Lung (tissue), 17 donors: ENCODE measurements at places on chromosomes 6 and 20.

DNA sequence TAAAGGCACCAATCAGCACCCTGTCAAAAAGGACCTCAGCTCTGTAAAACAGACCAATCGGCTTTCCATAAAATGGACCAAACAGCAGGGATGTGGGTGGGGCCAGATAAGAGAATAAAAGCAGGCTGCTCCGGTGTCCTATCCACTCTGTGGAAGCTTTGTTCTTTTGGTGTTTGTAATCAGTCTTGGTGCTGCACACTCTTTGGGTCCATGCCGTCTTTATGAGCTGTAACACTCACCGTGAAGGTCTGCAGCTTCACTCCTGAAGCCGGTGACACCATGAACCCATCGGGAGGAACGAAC lies 7.3 kb upstream of the PXDC1 start:
- no peak for DNase-seq

DNA sequence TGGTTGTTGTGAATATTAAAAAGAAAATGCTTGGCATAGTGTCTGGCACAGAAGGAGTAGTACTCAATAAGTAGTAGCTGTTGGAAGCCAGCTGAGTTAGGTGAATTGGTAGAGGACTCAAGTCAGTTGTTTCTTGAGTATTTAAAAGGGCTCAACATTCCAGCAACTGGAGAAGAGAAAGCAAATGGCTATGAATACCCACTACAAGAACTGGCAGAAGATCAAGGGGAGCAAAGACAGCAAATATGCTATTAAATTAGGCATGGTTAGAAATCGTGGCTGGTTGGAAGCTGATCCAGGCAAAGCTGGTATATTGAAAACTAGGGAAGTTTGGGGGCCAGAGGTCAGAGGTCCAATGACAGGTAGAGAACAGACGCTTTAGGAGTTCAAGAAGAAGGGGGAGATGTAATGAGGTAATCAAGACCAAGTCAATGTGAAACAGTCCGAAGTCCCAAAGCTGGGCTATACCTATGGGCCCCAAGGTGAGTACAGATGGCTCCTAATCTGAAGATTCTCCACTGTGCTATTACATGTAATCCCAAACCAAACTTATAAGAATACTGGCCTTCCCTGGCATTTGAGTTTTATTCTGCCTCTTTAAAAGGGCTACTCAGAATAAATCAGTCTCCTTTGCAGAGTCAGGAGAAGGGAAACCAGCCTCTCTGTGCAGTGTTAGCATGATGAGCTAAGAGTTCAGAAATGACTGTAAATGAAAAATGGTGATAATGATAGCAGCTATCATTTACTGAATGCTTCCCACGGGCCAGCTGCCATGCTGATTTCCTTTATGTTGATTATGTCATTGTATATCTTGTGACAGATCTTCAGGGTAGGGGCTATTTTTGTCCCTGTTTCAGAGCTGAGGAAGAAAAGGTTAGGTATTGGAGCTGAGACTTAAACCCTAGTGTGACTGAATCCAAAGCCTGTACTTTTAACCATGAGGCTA lies 122.3 kb downstream of the ANKS1A start:
- no peak for DNase-seq

GRCh38 chr6:110325197-110325596 lies 33.0 kb downstream of the METTL24 start:
- peak; percentile 99 for DNase-seq

DNA sequence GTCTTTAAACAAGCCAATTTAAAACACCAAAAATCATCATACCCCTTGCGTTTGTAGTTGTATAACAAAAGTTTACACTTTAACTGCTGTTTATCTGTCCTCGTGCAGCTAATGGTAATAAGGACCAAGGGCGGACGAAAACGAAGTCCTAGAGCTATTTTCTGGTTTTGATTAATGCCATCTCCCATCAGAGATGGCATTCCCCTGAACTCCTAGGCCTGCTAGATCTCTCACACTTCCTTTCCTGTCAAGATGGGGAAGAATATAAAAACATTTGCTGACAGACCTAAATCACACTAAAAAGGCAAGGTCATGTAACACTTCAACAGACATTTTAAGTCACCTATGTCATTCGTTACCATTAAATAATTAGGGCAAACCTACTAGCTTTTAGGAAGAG lies 9.5 kb downstream of the DEK start:
- no peak for DNase-seq

DNA sequence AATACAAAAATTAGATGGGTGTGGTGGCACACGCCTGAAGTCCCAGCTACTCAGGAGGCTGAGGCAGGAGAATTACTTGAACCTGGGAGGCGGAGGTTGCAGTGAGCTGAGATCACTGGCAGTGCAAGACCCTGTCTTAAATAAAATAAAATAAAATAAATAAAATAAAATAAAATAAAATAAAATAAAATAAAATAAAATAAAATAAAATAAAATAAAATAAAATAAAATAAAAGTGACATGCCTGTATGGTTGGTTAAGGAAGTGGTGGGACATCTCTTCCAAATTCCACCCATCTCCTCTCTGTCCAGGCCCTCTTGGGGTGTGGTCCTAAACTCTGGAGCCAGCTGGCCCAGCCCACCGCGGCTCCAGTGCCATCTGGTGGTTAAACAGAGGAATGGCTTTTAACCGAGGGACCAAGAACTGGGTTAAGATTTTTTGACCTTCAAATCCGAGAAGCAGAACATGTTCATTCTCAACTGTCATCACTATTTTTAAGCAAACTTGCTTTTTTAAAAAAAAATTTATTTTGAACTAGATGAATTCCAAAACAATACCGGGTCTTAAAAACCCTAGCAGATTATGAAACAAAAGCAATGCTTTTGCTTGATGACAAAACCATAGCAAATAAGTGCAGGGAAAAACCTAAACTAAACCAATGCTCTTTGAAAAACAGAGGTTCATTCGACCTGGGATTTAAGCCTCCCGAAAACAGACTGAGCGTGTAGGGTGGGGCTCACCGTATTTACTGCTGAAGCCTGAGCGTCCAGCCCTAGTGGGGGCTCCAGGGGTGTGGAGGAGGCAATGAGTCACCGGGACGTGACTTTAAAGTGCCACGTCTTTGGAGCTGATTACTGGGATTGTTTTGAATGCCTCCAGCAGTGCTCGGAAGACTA lies 68.8 kb downstream of the CDC5L start:
- DNase-seq = no peak

- no peak for DNase-seq
These were observed 157.5 kb downstream of the SMOC2 start for GRCh38 chr6:168598251-168599117.

DNA sequence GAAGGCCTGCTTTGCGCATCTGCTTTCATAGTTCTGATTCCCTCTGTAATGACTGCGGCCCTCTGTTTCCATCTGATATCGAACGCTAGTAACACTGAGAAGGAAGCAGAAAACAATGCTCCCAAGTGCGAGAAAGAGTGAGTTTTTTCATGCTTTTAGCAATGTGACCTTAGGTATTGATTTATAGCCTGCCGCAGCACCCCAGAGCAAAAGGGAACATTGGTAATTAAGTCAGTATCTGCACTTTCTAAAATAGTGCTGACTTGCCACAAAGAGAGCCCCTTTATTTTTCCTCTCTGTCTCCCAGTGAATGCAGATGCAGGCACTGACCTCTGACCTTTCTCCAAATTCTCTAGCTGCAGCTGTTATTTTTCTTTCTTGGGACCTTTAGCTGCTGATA lies 129.8 kb downstream of the HDGFL1 start:
- no peak for DNase-seq

DNA sequence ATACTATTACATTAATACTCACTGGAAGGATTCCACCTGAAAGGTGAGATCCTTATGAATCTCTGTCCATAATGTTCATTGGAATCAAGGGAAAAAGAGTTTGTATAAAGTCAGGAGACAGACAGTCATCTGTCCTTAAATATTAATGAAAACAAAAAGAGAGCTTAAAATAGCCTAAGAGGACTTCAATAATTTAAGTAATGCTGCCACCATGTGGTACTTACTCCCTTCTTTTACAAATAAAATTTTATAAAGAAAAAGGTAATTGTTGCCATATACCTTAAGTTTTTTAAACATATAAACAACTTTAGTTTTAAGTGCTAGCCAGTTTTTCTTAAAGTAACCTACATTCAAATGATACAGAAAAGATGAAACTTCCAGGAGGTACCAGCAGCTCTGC lies 5.1 kb downstream of the BLOC1S5 start:
- peak; percentile 69 for DNase-seq

DNA sequence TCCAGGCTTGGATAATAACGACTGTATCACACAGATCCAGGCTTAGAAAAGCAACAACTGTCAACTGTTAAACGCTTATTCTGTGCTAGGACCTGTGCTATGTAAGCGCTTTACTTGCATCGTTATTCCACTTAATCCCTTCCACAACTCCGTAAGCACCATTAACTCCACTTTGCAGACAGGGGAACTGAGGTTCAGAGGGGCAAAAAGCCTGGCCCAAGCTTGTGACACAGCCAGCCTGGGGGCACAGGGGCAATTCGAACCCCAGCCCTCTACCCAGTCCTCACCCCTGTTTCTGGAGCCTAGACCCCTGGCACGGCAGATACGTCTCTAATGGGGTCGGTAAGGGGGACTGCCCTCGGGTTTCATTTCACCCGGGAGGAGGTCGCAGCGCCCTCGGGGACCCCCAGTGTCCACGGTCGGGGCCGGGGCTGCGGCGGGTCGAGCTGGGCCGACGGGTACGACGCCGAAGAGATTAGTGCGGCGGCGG lies 411 bp downstream of the DSN1 start:
- DNase-seq = no peak

DNA sequence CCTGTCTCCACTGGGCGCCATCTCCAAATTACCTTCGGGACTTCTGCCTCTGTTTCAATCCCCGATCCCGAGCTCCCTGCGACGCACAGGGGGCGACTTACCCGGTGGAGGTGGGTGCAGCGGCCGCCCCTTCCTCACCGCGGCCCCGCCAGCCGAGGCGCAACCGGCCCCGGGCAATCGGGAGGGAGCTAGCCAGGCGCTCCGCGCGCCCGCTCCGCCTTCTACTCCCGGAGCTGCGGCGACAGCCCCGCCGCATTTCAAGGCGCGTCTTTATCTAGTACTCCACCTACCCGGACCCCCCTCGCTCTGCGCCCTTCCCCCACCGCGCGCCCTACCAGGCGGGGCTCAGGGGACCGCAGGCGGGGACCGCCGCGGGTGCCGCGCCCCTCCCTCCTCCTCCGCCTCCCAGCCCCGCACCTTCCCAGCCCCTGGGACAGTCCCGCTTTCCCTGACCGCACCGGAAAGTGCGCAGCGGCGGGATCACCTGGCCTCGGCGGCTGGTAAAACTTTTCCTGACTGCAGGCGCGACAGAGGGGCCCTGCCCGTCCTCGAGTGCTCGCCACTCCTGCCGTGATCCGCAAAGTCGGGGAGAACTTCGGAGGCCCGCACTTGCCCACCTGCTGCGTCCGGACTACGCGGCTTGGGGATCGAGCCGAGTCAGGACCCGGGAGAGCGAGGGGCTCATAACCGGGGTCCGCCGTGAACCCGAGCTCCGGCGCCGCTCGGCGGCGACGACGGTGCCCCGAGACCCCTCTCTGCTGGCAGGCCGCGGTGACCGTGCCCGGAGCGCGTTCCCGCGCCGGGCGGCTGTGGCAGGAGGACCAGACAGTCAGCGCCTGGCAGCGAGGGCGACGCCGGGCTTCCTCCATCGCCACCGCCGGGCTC lies 8.0 kb upstream of the NKX2-2 start:
- DNase-seq = no peak

DNA sequence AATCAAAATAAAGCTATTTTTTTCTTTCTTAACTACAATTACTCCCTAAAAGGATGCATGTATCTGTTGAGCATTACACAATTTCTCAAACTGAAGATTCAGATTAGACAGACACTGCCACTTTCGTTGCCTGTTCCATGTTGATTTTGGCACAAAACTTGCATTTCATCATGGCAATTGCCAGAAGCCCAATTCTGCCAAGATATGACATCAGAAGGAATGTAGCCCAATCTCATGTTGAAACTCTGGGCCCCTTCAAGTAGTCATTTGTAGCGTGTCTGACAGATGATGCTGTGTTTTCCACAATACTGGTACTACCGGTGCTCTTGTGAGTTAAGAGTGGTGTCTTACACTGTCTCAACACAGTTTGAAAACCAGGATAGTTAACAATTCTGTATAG lies 705.4 kb downstream of the PTPRT start:
- no peak for DNase-seq

GRCh38 chr6:116615937-116616736 lies at the start of gene RSPH4A:
TSS of gene RSPH4A (plus strand) at chr6:116616479. CDS start at chr6:116616624, 145 bp downstream.
- peak; percentile 97 for DNase-seq

DNA sequence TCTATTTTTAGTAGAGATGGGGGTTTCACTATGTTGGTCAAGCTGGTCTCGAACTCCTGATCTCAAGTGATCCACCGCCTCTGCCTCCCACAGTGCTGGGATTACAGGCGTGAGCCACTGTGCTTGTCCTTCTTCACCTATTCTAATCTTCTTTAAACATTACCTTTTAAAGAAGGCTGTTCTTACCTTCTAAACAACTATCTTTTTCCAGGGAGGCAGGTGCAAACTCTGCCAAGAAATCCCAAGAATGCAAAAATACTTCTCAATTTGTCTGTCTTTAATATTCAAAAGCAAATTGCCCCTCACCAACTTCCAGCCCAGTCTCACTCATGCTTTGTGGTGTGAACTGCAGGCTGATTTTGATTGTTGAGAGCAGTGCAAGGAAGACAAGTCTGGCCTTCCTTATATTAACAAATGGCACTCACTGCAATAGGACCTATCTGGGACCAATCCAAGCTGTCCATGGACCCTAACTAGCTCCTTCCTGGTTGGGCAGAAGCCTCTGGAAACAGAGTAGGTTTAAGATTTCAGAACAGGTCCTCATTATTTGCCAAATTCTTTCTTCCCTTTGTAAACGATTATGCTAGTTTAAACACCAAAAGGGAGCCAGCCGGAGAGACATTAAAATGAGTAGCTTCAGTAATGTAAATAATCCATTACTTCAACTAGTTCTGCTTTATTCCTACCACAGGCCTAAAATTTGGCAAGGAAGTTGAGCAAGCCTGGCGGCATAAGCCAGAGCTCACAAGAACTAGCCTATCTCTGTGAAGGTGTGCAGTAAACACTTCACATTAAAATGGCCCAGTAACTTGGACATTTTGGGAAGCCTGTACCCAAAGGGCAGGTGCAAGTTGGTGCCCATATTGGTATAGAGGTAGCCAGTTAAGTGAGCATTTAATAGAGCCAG lies 1.6 kb downstream of the SCAND1 start:
- peak; percentile 21 for DNase-seq

GRCh38 chr20:63261060-63261794 lies 7.0 kb upstream of the NKAIN4 start:
- peak; percentile 95 for DNase-seq
